ENCODE measurements at places on chromosomes 1 and 21.

DNA sequence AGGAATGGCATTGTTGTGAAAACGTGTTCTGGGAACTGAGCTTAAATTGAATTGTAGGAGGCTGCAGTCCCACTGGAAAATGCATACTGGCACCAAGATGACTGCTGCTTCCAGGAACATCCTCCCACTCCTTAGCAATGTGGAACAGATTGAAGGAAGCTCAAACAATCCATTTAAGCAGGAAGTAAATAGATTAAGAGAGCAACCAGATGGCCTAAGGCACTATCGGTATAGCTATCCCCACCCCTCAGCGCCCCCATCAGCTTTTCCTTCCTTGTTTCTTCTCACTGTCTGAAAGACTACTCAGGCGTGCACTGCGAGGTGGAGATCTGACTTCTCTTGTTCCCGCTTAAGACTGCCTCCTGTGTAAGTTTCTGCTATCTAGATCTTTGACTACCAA, 4.0 kb upstream of the IFI16 start:
- no peak for DNase-seq

DNA sequence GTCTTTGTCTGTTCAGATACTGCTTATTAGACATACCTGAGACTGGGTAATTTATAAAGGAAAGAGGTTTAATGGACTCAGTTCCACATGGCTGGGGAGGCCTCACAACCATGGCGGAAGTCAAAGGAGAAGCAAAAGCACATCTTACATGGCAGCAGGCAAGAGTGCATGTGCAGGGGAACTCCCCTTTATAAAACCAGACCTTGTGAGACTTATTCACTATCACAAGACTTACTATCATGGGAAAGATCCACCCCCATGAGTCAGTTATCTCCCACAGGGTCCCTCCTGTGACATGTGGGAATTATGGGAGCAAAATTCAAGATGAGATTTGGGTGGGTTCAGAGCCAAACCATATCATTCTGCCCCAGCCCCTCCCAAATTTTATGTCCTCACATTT, 7.1 kb upstream of the PSMA5 start:
- DNase-seq, result no peak

GRCh38 chr1:210358626-210359025, 29.9 kb downstream of the HHAT start:
- no peak for DNase-seq

GRCh38 chr1:160122978-160123495, 7.5 kb downstream of the ATP1A2 start:
- no peak for DNase-seq

DNA sequence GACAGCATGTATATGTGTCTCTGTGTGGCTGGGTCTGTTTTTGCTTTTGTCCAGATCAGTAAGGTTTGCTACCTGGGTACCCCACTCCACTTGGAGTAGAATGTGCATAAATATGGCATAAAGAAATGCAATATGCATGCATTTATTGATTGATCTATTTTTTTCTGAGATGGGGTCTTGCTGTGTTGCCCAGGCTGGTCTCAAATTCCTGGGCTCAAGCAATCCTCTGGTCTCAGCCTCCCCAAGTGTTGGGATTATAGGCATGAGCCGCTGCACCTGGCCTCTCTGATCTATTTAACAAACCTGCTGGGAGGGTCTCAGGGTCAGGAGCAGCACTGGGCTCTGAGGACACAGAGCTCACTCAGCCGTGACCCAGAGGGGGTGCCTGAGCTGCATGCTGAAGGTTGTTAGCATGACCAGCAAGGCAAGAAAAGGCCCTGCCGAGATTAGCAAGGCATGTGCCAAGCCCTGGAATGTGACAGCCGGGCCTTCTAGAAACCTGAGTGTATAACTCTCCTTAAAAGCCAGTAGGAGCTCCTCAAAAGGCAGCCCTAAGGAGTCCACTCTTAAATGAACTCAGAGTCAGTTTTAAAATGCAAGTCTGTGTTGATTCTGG, 22.5 kb downstream of the PCSK9 start:
- DNase-seq, result no peak

- no peak for DNase-seq
These were observed 149.3 kb upstream of the C8B start for GRCh38 chr1:57115030-57115614.

- DNase-seq, result no peak
These were observed 27.4 kb downstream of the TNFSF18 start for GRCh38 chr1:173023343-173023742.

GRCh38 chr1:226631229-226632000, 82.9 kb downstream of the STUM start:
- no peak for DNase-seq

DNA sequence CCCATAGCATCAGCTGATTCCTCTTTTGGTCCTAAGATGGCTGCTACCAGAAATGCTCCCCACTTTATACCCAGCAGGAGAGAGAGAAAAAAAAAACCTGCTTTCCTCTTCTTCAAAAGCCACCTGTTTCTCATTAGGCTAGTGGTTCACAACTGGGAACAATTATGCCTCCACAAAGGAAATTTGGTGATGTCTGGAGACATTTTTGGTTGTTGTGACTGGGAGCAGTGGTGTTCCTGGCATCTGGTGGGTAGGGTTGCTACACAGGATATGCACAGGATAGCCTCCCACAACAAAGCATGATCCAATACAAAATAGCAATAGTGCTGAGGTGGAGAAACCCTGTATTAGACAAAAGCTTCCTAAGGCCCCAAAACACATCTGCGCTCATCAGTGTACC, 38.5 kb upstream of the SGIP1 start:
- no peak for DNase-seq

DNA sequence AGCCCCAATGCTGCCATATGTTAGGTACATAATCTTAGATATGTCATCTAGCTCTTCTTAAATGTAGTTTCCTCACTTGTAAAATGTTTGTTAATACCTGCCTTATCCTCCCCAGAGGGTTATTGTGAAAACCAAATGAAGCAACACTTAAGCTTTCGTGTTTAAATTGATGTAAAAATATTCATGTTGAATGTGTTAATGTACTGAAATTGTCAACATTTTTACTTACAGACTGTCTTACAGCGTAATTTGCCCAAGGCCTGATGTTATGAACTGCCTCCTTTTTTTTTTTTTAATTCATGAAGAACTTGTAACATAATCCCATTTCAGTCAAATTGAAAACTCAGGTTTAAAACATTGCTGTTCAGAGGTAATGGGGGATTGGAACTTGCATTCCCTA, 25.6 kb upstream of the ENAH start:
- DNase-seq, result no peak

GRCh38 chr1:202603435-202603834, 106.8 kb downstream of the SYT2 start:
- no peak for DNase-seq

DNA sequence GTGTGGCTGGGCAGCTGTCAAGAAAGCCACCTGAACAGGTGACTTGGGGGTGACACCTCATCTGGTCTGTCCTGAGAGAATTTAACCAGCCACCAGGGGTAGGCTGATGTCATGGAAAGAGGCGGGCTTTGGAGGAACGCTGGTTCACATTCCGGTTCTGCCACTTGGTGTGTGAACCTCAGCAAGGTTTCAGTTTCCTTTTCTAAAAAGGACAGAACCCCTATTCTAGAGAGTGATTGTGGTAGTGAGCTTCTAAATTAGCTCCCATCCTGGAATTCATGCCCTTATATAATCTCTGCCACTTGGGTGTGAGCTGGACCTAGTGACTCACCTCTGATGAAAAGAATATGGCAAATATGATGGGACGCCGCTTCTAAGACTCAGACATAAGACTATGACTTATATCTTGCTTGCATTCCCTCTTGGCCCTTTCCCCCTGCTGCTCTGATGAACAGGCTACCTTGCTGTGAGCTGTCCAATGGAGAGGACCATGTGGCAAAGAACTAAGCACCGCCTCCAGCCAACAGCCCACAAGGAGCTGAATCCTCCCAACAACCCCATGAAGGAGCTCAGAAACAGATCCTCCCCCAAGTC, 332.1 kb downstream of the RRAGC start:
- DNase-seq, result no peak

- no peak for DNase-seq
These were observed 101.2 kb downstream of the HMGB4 start for GRCh38 chr1:33965086-33965485.

DNA sequence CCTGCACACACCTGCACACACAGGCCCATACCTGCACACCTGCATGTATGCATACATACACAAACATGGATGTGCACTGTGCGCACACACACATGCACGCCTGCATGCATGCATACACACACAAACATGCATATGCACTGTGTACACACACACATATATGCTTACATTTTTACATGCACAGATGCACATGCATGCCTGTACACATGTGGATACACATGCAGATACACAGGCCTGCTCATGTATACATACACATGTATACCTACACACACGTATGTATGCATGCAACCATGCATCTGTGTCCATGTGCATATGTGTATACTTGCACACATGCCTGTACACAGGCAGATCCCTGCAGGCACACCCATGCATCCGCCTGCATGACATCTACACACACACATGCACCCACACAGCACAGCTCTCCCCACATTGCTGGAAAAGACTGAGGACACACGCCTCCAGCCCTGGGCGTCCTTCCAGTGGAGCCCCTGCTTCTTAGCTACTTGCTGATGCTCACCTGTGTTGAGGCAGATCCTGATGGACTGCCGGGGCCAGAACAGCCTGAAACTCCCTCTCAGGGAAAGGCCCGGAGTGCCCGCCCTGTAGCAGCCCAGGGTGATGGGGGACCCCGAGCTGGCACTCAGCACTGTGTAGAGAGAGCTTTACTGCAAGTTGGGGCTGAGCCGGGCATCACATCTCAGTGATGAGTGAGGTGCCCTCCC, 28.6 kb downstream of the KRTAP10-1 start:
- DNase-seq, result no peak
